ENCODE measurements at places on chromosomes 12 and 14. TPM values are rescaled to one million over a fixed set of nuclear protein-coding genes. Genes with fewer than 3 reads are reported as not detected.

DNA sequence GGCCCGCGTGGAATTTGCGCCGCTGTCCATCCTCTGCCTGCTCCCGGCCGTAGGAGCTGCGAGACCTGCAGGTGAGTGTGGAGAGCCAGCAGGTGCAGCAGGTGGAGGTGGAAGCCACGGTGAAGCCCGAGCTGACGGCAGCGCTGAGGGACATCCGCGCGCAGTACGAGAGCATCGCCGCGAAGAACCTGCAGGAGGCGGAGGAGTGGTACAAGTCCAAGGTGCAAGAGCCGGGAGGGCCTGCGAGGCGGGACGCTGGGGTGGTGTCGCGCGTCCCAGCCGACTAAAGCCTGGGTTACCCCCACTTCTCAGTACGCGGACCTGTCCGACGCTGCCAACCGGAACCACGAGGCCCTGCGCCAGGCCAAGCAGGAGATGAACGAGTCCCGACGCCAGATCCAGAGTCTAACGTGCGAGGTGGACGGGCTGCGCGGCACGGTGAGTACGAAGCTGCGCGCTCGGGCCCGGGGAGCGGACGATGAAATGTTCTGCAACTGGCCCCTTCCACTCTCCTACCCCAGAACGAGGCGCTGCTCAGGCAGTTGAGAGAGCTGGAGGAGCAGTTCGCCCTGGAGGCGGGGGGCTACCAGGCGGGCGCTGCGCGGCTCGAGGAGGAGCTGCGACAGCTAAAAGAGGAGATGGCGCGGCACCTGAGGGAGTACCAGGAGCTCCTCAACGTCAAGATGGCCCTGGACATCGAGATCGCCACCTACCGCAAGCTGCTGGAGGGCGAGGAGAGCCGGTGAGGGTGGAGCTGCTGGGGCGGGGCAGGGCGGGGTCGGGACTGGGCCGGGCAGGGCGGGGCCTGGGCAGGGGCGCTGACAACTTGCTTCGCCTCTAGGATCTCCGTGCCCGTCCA, 2.1 kb downstream of the PRPH start:
- DNase-seq: no peak

Gene GPR135
- 6.0 TPM for polyA plus RNA-seq

GRCh38 chr12:109137055-109137454, 20.7 kb downstream of the ACACB start:
- DNase-seq: no peak

Gene PIANP
- 5.7 TPM for polyA plus RNA-seq

- no peak for DNase-seq
These were observed 1.2 kb upstream of the ALDH1L2 start for GRCh38 chr12:105085501-105085900.

DNA sequence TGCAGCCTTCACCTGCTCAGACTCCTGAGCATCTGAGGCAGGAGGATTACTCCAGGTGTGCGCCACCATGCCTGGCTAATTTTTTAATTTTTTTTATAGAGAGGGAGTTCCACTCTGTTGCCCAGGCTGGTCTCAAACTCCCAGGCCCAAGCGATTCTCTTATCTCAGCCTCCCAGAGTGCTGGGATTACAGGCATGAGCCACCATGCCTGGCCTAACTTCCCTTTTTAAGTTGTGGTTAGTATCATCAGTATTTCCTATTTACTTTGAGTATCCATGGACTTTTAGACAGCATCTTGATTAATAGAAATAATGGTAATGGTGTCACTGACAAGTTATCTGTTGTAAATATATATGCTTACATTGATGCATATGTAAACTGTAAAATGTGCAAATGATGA, 116.9 kb downstream of the FGD4 start:
- DNase-seq: no peak

Gene IFI27L1
- polyA plus RNA-seq: 34.3 TPM

DNA sequence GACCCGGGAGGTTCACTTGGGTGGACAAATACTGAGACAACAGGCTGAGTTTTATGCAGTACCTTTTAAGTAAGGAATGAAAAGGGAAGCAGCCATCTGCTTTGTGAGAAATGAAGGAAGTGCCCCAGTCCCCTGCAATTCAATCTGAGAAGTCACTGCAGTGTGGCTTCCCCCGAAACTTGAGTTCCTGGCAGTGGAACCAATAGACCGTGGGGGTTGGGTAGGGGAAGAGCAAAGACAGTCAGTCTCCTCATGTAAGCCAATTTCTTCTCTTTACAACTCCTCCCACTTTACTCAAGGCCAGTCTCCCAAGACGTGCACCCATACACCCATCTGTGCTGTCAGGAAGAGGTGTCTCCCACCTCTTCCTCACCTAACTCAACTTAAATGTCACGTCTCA, 206.5 kb downstream of the BCAT1 start:
- DNase-seq: no peak

Gene ITPK1
- polyA plus RNA-seq: 19.5 TPM

GRCh38 chr12:1890810-1891209, 27.6 kb downstream of the CACNA2D4 start:
- no peak for DNase-seq

DNA sequence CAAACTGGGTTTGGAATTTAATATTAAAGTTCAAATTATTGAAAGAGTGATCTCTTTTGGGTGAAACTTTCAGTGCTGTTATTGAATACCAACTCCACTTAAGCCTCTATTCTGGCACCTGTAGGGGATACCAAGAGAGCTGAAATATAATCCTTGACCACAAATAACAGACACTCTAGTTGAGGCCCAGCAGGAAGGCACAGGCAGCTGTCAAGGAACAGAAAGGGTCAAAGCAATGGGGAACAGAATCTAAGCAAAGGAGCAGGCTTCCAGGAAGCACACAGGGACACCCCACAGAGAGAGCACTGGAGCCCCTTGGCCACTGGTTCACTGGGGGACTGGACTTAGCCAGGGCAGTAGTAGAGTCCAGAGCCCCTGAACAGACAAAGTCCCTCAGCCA, 120.9 kb upstream of the SFSWAP start:
- no peak for DNase-seq

Gene ACVRL1
- polyA plus RNA-seq: 97.5 TPM

DNA sequence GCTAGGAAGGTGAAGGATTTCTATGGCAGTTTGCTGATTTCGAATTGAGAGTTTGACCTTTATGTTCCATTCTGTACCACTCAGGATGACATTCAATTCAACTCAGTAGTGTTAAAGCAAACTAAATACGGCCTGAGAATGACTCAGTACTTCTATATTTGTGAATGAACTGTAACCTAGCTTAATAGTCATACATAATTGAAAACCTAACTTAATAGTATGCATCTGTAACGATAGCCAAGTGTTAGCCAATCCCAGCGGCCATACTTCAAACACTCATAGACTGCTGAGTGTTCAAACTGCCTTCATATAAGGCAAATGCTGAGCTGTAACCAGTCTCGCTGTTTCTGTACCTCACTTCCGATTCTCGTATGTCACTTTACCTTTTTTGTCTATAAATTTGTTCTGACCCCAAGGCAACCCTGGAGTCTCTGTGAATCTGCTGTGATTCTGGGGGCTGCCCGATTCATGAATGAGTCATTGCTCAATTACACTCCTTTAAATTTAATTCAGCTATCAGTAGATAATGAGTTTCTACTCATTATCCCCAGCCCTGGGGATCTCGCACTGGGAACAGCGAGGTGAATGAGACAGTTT, 98.5 kb upstream of the SLC24A4 start:
- DNase-seq: no peak

Gene PTPRQ
- polyA plus RNA-seq: 3.2 TPM

Gene ENDOU
- polyA plus RNA-seq: 0.58 TPM

DNA sequence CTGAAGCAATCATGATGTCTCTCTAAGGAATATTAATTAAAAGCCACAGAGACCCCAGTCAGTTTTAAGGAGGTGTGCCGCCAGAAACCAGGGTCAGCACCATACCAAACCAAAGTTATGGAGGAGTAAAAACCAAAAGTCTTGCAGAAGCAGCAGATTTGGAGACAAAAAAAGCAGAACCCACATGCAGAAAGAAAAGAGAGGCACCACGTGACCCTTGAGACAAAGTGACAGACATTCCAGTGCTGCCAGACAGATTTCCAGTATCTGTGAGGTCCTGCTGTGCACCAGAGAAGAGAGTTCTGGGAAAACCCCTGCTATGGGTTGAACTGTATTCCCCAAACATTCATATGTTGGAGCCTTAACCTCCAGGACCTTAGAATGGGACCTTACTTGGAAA, 59.7 kb downstream of the CAPZA3 start:
- DNase-seq: no peak

- DNase-seq: no peak
These were observed at the start of gene NR1H4 for GRCh38 chr12:100473716-100474150. TSS of gene NR1H4 (plus strand) at chr12:100473866. CDS start at chr12:100493324, 19,458 bp downstream.

- DNase-seq: no peak
These were observed 51.3 kb downstream of the KCNA5 start for GRCh38 chr12:5094986-5095385.

Gene GUCY2C
- polyA plus RNA-seq: 0.64 TPM

DNA sequence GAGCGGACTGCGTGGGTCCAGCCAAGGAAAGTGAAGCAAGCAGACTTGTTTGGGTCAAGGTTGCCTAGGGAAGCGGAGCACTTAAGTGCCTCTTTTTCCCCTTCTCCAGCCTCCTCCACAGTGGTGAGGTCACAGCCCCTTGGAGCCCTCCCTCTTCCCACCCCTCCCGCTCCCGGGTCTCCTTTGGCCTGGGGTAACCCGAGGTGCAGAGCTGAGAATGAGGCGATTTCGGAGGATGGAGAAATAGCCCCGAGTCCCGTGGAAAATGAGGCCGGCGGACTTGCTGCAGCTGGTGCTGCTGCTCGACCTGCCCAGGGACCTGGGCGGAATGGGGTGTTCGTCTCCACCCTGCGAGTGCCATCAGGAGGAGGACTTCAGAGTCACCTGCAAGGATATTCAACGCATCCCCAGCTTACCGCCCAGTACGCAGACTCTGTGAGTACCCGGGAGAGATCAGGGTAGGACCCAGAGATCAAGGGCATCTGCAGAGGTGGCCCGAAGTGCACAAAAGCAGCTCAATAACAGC, at the start of gene TSHR:
TSS of gene TSHR (plus strand) at position 206 of the 526 bp plus-strand sequence. CDS start at position 266, 60 bp downstream.
- DNase-seq: peak; percentile 36

DNA sequence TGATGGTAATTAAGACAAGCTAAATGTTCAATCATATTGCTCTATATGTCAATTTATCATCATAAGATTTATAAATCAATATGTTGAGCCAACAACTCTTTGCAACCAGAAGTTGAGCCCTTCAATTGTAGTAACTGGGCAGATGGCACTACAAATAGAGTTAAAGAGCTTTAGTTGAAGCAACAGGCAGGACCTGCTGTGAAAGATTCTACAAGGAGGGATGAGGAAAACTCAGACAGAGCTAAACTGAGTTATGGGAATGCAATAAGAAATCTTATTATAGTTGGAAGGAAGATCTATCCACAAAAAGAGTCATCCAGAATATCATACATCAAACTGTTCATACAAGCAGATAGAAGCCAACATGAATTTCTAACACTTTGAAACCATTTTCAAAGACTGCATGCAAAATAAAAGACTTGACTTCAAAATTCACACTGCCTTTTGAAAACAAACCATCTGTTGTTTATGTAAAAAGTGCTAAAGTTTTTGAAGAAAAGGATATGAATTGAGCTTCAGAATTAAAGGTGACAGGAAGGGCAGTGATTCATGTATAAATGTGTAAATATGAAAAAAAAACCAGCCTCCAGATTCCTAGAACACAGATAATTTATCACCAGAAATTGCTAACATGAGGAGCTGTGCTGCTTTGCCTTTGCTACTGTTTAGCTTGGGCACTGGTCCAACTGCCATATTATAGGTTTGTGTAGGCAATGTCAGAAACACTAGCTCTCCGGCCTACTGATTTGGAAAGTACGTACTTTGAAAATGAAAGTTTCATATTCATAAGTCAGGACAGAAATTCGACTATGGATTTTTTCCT, 133.2 kb downstream of the SLC35F4 start:
- no peak for DNase-seq

GRCh38 chr12:42277396-42278127, 39.5 kb upstream of the YAF2 start:
- no peak for DNase-seq

Gene RILPL1
- 25.2 TPM for polyA plus RNA-seq

DNA sequence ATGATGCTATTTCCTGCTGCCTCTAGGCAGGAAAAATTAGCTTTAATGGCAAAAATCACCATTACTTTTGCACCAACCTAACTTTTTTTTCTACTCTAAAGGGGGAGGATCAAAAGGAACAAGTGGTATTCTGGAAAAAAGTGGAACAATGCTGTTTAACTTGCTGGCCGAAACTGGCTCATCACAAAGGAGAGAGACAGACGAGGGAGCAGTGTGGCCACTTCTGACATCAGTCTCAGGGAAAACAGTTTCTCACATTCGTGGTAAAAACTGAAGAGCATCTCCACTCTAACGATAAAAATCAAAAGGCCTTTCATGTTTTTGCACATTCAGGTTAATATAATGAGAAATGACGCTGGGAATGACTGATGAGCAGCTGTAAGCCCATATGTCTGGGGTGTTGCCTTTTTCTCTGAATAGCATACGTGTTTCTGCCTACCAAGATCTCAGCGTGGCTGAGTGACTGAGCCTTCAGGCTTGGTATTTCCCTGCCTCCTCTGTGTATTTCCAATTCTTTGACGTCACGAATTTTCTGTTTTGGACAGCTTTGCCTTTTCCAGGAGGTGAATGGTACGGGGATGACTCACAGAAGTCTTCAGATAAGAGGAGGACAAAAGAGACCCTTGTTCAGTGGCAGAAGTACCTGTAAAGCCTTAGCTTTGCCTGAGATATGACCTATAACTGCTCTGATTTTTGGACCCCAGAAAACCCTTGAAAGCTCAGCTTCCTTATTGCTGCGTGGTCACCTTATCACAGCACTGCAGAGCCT, 358.8 kb downstream of the GLT1D1 start:
- DNase-seq: no peak

GRCh38 chr14:48526307-48526706, 850.9 kb upstream of the MDGA2 start:
- DNase-seq: no peak

Gene BIN2
- 5.9 TPM for polyA plus RNA-seq

DNA sequence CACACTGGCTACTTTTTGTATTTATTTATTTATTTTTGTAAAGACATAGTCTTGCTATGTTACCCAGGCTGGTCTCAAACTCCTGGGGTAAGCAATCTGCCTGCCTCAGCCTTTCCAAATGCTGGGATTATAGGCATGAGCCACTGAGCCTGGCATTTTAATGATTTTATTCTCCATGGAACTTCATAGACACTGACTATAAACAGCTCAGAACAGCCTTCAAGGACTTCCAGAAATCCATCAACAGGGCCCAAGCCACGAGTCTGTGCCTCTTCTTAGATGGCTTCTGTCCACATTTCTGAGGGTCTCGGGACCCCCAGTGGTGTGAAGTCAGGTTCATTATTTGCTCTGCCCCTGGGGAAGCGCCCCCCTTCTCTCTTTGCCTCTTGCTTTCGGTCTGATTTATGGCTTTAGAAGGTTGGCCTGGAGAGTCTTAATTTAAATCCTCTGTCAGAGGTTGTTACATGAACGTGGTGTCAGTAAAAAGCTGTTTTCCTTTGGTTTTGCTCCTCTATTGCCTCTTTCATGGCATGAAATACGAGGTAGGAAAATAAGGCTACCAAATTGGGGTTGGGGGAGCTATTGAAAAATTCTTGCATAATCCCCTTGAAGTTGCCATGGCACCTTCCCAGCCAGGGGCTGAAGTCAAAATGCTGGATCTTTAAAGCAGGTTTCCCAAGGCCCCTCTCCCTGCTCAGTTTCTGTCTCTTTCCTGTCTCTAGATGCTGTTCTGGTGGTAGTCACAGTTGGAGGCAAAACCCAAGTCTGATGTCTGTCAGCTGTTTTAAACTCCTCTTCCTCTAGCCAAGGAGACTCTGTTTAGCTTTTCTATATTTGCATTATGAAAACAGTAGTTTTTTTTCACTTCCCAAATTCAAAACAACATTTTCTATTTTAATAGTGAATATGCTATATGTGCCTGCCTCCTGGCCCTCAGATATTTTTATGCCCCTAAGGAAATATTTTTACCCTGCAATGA, 129.4 kb downstream of the SMOC1 start:
- no peak for DNase-seq

All from left lung (tissue), 14 donors.